ENCODE measurements at places on chromosomes 2 and 18. TPM values are rescaled to one million over a fixed set of nuclear protein-coding genes. Genes with fewer than 3 reads are reported as not detected.

- no peak for DNase-seq
Observed at GRCh38 chr18:45777393-45777792, 48.1 kb upstream of the SIGLEC15 start.

DNA sequence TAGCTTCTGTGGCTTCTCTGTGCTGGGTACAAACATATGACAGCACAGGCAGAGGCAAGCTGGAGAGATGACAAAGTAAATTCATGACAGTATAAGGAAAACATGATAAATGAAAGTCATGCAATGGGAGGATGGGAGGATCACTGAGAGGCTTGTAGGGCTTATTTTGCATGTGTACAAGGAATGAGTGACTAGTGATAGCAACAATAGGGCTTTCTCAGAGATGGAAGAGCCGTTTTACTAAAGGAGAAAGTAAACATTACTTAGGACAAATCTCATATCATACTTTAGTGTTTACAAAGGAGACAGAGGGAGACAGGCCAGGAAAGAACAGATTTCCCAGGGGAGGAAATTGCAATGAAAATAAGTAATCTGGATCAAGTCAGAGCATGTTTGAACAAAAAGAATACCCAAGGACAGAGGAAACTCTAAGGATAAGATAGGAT is 82.5 kb upstream of the RBMS1 start:
- no peak for DNase-seq

- DNase-seq = peak; percentile 23
Observed at GRCh38 chr2:145652571-145653545, 1132.9 kb upstream of the ZEB2 start.

The ASPRV1 gene
- total RNA-seq = 2.9 TPM

The SCYGR8 gene
- not detected for total RNA-seq

GRCh38 chr18:36329684-36330434 is 32.3 kb downstream of the FHOD3 start:
- no peak for DNase-seq

GRCh38 chr2:88765154-88765888 is 73.8 kb downstream of the RPIA start:
- DNase-seq = no peak

- DNase-seq = no peak
Observed at GRCh38 chr2:125698280-125698679, 957.7 kb upstream of the GYPC start.

GRCh38 chr18:79522451-79523205 is 126.9 kb downstream of the NFATC1 start:
- no peak for DNase-seq

The AGXT gene
- total RNA-seq = not detected

- no peak for DNase-seq
Observed at GRCh38 chr2:8571792-8572499, 109.9 kb upstream of the ID2 start.

The CERKL gene
- not detected for total RNA-seq

GRCh38 chr18:46098616-46098933 is 479 bp upstream of the ATP5F1A start:
- DNase-seq = no peak

GRCh38 chr2:107461301-107461700 is 365.4 kb upstream of the RGPD4 start:
- DNase-seq = no peak

The MROH2A gene
- total RNA-seq = 0.32 TPM

DNA sequence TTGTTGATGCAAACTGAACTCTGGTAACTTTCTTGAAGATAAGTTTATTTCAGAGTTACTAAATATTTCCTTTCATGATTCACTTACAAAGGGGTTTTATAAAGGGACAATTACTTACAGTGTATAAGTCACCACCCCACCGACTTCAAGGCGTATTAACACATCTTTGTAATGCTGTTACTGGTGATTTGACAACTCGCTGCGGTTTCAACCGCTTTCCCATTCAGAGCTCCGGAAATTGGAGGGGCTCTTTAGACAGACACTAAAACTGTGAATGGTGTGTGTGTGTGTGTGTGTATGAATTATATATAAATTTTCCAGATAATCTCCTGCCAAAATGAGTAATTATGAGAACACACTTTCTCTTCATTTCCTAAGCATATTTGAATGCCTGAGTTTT is 4.9 kb downstream of the TM4SF20 start:
- DNase-seq = no peak

DNA sequence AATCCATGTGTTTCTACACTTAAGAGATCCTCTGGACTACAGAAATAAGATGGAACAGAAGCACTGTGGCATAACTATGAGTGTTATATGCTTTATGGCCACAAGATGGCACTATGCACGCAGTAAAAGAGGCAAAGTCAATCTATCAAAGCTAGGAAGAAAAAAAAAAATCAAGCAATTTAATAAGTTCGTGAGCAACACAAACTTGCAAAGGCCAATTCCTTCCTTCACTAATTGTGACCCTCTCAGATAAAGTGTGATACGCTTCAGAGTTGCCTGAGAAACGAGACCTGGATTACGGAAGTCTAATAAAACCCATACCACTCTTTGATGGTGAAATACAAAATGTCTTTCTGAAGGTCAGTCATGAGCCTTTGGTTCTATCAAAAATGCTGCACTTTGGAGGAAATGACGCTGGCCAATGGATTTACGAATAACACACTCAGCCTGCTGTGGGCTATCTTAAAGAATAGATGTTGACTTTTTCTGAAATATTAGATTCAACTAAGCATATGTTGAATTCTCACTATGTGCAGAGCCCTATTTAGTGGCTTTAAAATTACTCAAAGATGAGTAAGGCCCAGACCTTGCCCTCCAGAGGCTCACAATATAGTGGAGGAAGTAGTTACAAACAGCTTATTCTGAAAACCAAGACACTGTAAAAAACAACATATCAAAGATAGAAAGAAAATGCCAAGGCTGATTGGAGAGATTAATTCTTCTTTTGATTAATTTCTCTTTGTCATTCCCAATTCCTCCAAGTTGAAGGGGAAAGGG is 35.5 kb upstream of the TTR start:
- DNase-seq = peak; percentile 37

DNA sequence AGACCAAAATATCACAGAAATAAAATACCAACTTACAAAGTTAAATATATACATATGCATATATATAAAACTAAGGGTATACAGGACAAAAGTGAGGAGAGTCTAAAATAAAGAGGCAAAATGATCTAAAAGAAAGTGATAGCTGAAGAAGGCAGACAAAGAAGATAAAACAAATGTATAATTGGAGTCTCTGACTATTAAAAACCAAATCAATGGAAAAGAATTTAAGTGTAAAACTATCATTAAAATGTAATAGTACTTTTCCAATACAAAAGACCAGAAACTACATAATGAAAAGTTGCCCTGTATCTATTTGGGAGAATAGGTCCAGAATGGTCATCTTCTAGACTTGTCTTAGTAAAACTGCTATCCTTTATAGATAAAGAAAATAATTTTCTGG is 267.4 kb upstream of the KLHL14 start:
- no peak for DNase-seq

DNA sequence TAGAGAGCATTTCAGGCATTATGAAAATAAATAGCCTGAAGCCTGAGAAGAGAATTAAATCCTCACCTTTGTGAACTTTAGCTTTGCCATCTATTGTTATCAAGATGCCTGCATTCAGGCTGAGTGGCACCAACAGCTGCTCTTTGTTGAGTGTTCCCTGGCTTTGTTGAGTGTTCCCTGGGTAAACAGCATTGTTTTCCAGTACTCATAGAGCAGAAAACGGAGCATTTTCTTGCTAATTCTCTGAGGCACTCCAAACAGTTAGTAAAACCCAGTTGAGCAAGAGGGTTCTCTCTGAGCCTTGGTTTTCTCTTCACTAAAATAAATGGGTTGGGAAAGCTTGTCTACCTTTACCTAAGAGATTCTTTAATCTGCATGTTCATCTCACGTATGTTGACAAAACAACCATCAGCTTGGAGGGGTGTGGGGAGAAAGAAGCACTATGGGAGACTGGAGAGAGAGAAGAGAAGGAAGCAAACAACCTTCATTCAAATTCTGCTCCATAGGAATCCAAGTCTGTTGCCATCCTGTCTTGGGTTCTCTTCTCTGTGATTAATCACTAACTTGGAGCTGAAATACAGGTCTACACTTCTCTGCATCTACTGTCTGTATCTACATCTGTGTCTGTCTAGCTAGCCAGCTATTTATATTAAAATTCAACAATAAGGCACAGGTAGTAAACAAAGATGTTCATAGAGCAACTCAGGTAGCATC is 567.0 kb upstream of the SOX11 start:
- no peak for DNase-seq

The SGO2 gene
- total RNA-seq = 18.0 TPM

The SCG2 gene
- 15.3 TPM for total RNA-seq

- no peak for DNase-seq
Observed at GRCh38 chr2:9720352-9721093, 89.7 kb upstream of the YWHAQ start.

DNA sequence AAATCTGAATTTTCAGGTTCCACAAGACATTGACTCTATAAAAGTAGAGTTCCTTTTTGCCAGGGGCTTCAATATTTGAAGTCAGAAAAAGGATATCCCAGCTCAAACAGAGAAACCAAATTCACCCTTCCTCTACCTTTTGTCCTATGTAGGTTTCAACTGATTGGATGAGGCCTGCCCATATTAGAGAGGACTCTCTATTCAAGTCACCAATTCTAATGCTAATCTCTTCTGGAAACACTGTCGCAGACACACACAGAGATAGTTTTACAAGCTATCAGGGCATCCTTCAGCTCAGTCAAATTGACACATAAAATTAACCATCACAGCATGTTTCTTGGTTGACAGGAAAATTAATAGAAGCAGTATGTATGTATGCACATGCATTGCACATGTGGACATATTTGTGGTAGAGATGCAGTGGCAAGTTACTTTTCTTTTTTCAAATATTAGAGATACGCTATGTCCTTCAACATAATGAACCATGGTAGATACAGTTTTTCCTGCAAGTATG is 207.1 kb downstream of the RAD51AP2 start:
- DNase-seq = no peak

The PDCL3 gene
- 9.9 TPM for total RNA-seq

GRCh38 chr2:232330068-232330999 is 48.2 kb upstream of the ALPP start:
- DNase-seq = no peak

DNA sequence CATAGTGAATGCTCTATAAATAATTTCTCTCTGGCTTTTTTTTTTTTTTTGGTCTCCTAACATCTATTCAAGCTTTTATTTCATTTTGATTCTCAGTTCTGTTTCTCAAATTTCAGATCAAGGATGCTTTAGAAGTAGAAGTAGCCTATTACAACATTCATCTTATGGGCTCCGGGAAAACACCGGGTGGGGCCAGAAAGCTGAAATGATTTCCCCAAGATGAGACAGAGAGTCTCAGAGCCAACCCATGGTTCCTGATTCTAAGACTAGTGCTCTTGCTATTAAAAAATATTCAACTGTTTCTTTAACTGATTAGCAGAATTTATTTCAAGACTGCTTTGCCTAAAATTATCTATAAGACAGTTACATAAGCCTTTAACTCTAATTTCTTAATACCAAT is 147.2 kb upstream of the CCDC68 start:
- DNase-seq = no peak
